ENCODE measurements at places on chromosomes 6 and 20. TPM values are rescaled to one million over a fixed set of nuclear protein-coding genes. Genes with fewer than 3 reads are reported as not detected.

Gene IL17F
- total RNA-seq: not detected

Gene TSPO2
- total RNA-seq: not detected

Gene TRMT6
- total RNA-seq: 9.1 TPM

Gene CD109
- 17.3 TPM for total RNA-seq

Gene OOEP
- total RNA-seq: not detected

Gene SIRPB2
- total RNA-seq: 1.2 TPM

Gene WFDC5
- total RNA-seq: not detected

Gene TBC1D22B
- total RNA-seq: 12.4 TPM

Gene TPBG
- total RNA-seq: 9.0 TPM

Gene EFCAB8
- 0.07 TPM for total RNA-seq

Gene SLPI
- not detected for total RNA-seq

Gene ADGB
- not detected for total RNA-seq

Gene PACRG
- not detected for total RNA-seq

Gene HLA-DRB1
- not detected for total RNA-seq

Gene PNPLA1
- total RNA-seq: not detected

Gene VSTM2L
- 0.20 TPM for total RNA-seq

Gene NDUFAF4
- total RNA-seq: 13.9 TPM

Gene ARFGEF2
- 68.3 TPM for total RNA-seq

Gene STK4
- total RNA-seq: 30.1 TPM

Gene FABP7
- total RNA-seq: not detected

Gene PPP1R14C
- total RNA-seq: 0.04 TPM

Gene TSHZ2
- not detected for total RNA-seq

Gene BHLHE23
- not detected for total RNA-seq

Gene CDH4
- total RNA-seq: 7.5 TPM

Gene GSTA2
- total RNA-seq: not detected

Gene GATA5
- 0.07 TPM for total RNA-seq

Gene GOPC
- total RNA-seq: 34.6 TPM

Gene SLC4A11
- 4.3 TPM for total RNA-seq

Gene METTL24
- not detected for total RNA-seq

Gene PRDM1
- 1.5 TPM for total RNA-seq

Gene RFX6
- total RNA-seq: not detected

Gene EDN3
- total RNA-seq: not detected

Gene CRISP3
- total RNA-seq: not detected

Gene SOBP
- 2.6 TPM for total RNA-seq

Gene PRICKLE4
- 0.67 TPM for total RNA-seq

Gene IRAK1BP1
- total RNA-seq: 3.0 TPM

Gene MLIP
- total RNA-seq: 10.8 TPM

Gene RNF39
- total RNA-seq: not detected

Gene TAGAP
- not detected for total RNA-seq

Gene ANGPT4
- total RNA-seq: not detected

Gene RBPJL
- total RNA-seq: not detected

Gene HLA-DQA2
- total RNA-seq: not detected

Gene UST
- total RNA-seq: 3.4 TPM

Gene BFSP1
- total RNA-seq: 2.9 TPM

Gene TSBP1
- not detected for total RNA-seq

Gene IP6K3
- not detected for total RNA-seq

Gene SNAI1
- total RNA-seq: 0.86 TPM

Gene C20orf202
- total RNA-seq: not detected

All from pulmonary artery endothelial cell (primary cell).